ENCODE measurements at places on chromosomes 1 and 21.

DNA sequence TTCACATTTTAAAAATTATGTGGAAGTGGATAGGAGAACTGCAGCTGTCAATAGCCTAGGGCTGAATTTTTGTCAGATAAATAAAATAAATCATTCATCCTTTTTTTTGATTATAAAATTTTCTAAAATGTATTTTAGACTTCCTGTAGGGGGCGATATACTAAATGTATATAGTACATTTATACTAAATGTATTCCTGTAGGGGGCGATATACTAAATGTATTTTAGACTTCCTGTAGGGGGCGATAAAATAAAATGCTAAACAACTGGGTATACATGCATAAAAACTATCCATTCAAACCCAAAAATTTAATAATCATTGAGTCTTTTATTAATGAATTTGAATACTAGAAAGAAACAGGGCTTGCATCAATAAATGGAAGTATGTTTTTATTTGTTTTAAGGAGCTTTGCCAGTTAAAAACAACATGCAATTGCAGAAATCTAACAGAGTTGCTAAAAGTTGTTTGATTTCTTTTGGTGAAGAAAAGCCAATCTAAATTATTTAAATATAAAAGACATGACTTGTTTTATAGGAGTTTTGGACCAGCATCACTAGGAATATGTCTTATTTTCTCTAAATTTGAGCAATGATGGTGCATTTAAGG lies 31.4 kb downstream of the CLCA1 start:
- DNase-seq, result peak; percentile 62

DNA sequence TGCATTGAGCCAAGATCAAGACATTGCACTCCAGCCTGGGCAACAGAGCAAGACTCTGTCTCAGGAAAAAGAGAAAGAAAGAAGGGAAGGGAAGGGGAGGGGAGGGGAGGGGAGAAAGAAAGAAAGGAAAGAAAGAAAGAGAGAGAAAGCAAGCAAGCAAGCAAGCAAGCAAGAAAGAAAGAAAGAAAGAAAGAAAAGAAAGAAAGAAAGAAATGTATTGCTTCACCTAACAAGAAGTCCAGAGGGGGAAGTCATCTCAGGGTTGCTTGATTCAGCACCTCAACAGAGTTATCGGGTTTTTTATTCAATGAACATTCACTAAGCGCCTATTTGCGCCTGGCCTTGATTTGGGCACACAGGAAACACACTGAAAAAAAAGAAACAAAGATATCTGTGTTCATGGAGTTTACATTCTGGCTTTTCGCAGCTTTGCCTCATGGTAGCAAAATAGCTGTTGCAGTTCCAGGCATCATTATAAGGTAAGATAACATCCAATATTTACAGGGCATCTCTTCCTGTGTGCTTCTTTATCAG lies 8.2 kb upstream of the RCSD1 start:
- no peak for DNase-seq

DNA sequence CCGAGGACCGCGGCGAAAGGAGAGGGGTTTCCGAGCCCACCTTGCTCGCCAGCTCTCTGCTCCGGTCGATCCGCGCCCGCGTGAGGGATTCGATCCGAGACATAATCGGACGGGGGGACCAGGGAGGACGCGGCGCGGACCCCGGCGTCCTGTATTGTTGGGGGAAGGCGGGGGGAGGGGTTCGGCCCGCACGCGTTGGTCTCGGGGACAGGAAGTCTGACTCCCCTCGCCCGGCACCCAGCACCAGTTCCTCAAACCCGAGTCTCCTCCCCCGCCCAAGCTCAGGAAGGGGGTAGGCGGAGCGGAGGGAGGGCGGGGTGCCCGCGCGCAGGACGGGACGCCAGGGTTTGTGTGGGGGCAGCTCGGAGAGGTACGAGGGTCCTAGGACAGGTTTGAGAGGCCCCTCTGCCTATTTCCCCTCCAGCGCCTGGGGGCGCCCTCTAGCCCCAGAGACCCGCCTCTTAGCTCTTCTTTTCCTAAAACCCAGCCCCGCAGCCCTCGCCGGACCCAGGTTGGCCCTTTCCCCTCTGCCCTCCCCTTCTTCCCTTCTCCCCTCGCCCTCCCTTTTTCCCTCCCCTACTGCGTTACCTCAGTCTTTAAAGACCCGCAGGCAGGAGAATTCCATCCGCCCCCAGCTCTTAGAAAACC lies at the start of gene ARHGEF2:
TSS of gene ARHGEF2 (minus strand) at position 223 of the 648 bp plus-strand sequence. CDS start at position 103, 120 bp downstream.
- peak; percentile 95 for DNase-seq

DNA sequence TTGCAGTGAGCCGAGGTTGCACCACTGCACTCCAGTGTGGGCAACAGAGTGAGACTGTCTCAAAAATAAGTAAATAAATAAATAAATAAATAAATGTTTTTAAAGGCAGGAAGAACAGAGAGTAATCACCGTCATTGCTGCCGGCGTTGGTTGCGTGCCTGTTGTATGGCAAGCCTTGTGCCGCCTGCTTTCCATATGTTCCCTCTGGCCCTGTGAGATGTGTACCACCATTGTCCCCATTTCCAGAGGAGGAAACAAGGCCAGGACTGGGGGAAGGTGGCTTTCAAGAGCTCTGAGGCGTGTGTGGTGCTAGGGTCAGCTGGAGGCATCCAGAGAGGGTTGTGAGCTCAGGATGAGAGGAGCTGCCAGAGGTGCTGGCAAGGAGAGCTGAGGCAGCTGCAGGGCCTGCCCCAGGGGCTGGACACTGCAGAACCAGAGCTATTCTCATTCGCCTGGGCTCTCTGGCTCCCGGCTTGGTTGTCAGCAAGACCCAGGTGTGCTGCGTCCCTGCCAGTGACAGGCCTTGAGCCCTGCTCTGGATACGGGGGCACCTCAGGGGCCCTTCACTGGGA lies 5.2 kb upstream of the MARCKSL1 start:
- DNase-seq, result no peak

DNA sequence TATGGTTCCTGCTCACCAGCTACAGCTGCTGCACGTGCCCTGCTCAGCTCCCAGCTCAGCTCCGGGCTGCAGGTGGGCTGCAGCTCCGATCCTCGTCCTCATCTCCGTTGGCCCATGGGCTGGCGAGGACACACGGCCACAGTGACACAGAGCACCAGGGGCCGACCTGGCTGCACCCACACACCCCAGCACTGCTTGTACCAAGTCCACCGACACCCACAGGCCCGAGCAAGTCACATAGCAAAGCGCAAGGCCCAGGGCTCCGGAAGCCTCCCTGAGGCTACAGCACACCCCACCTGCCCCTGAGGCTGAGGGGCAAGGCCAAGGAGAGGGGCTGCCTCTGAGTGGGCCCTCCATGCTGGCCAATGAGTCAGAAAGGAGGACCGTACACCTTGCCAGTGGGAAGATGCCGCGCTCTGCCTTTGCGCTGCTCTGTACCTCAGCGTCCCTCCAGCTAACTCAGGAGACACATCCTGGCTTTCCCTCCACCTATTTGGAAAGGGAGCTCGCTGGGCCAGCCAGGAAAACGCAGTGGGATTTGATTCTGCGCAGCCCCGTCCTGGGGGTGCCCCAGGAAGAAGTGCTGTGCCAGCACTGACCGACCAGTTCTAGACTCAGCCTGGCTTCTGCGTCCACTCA lies 124.8 kb downstream of the SIK1 start:
- no peak for DNase-seq

GRCh38 chr1:34858901-34859445 lies 576 bp downstream of the SMIM12 start:
- DNase-seq, result peak; percentile 31

DNA sequence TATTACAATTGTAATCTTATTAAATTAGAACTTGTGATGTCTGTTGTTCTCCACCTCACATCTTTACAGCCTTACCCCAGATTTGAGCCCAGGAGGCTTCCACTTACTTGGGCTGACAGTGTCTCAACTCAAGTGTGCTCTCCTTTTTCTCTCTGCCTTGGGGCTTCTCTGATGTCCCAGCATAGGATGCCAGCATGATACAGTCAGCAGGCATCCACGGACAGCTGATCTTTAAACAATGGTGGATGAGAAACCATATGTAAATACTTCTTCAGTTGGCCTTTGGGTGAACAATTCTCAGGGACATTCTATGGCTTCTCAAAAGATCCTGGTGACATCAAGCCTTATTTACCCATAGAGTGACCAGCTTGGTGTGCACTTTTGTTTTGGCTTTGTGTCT lies 107.6 kb upstream of the GORAB start:
- no peak for DNase-seq

- DNase-seq, result peak; percentile 83
Observed at GRCh38 chr1:91846007-91846638, 39.8 kb downstream of the TGFBR3 start.

- DNase-seq, result no peak
Observed at GRCh38 chr1:42231253-42231652, 66.7 kb upstream of the GUCA2A start.

DNA sequence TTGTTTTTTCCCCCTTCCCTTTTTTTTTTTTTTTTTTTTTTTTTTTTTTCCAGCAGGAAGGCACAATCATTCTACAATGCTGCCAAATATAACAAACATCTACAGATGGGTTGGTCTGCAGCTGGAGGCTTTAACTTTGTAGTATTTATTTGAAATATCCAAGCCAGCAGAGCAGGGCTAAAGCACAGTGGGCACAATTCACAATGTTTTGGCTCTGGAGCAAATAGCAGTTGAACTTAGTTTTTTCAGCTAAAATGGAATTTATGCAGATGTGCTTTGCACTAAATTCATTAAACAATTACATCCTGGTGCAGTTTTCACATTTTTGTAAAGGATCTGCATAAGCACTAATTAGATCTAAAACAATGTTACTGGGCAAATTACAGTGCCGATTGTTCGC lies 39.8 kb upstream of the ZBTB18 start:
- DNase-seq, result no peak

- DNase-seq, result no peak
Observed at GRCh38 chr1:11767922-11768704, 6.1 kb downstream of the C1orf167 start.

DNA sequence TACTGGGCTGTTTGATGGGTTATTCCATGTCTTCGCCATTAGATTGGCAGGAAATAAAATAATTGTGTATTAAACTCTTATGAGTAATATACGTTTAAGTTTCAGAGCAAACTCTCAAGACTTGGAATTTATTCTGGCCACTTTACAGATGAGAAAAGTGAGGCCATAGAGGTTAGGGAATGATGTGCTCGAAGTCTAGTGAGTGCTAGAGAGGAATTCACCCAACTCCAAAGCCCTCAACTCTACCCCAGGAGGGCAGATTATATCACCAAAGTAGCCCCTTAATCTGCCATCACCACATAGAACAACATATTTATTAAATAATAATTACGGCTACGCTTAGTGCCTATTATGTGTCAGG lies 440 bp upstream of the MUL1 start:
- no peak for DNase-seq
